Fibroblast of skin of right biceps (primary cell): ENCODE measurements at places on chromosomes 2 and 18.
A peak's percentile ranks its signal among the peaks of the same experiment; 100 is the strongest.

- no peak for DNase-seq
Measured at GRCh38 chr18:11987527-11987926, 6.2 kb downstream of the IMPA2 start.

DNA sequence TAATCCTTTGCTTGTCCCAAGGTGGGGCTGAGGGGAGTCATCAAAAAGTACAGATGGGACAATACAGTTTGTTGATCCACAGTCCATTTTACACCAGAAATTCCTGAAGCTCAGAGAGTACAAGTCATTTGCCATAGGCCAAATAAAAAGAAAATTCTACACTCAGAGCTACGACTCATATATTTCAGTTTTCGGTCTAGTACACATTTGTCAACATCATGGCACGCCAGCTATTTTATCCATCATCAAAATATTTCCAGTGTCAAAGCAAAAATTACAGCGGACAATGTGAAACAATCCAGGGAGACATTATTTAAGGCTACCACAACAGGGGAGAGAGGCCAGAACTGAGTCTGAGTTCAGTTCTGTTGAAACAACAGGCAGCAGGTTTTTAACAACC is 587.5 kb upstream of the DSEL start:
- DNase-seq: peak; percentile 20

DNA sequence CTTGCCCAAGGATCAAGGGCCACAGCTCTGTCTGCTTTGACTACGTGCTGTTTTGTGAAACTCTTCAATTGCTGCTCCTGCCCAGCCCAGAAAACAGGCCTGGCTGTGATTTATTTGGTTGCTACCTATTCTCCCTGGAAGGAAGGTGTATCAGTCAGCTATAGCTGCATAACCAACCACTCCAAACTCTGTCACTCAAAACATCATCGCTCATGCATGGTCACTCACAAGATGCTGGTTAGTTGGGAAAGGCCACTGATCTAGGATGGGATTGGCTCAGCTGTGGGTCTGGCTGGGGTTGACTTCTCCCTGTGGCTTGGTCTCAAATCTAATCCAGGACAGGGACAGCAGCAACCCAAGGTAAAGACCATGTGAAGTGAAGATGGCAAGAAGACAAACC is 14.6 kb downstream of the TEX51 start:
- no peak for DNase-seq

- DNase-seq: peak; percentile 100
Measured at GRCh38 chr2:55051026-55051866, 995 bp upstream of the RTN4 start.

GRCh38 chr18:47283476-47283875 is 32.0 kb upstream of the SKOR2 start:
- DNase-seq: peak; percentile 33
